Progenitor cell of endocrine pancreas (in vitro differentiated cells): ENCODE measurements at places on chromosomes 11 and 22. TPM values are rescaled to one million over a fixed set of nuclear protein-coding genes. Genes with fewer than 3 reads are reported as not detected.

DNA sequence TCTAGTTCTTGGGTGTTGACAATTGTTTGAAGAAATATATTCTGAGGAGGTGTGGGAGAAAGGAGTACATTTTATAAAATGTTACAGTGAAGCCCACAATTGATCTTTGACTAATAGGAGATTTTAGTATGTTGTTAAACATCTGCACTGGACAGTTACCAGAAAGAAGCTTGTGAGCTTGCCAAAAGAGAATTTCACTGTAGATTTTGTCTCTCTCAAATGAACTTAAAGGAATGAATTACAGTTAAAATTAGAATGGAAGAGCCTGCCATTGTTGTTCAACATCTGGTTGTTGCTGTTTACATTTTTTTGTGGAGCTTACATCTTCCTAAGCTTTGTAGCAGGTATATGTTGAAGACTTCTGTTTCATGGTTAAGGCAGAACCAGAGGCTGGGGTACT lies 620.5 kb upstream of the CCDC179 start:
- H3K36me3 ChIP-seq = no peaks in the 10 kb centered on the region
- H3K4me1 ChIP-seq = peaks cover 11% of the 10 kb centered on the region
- H3K4me3 ChIP-seq = no peak overlapping the region
- H3K27me3 ChIP-seq = peaks cover 4% of the 10 kb centered on the region
- no peak overlapping the region for H3K27ac ChIP-seq

- peaks cover 2% of the 10 kb centered on the region for H3K27me3 ChIP-seq
- H3K4me3 ChIP-seq = peak overlapping the region; percentile 88
- peaks cover 52% of the 10 kb centered on the region for H3K4me1 ChIP-seq
Observed at GRCh38 chr22:46578824-46579561, 41.2 kb upstream of the GRAMD4 start.

DNA sequence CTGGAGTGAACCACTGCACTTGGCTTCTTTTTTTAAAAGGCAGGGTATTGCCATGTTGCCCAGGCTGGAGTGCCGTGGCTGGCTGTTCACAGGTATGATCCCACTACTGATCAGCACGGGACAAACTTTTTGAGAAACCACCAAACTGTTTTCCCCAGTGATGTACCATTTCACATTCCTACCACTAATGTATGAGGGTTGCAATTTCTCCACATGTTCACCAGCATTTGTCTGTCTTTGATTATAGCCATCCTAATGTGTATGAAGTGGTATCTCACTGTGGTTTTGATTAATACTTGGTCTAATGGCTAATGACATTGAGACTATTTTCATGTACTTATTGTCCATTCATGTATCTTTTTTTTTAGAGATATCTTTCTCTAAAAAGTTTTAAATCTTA lies 41.5 kb upstream of the EP300 start:
- H3K27ac ChIP-seq = no peak overlapping the region
- H3K4me1 ChIP-seq = peaks cover 11% of the 10 kb centered on the region
- H3K27me3 ChIP-seq = no peaks in the 10 kb centered on the region
- H3K36me3 ChIP-seq = no peaks in the 10 kb centered on the region
- H3K4me3 ChIP-seq = no peak overlapping the region

DNA sequence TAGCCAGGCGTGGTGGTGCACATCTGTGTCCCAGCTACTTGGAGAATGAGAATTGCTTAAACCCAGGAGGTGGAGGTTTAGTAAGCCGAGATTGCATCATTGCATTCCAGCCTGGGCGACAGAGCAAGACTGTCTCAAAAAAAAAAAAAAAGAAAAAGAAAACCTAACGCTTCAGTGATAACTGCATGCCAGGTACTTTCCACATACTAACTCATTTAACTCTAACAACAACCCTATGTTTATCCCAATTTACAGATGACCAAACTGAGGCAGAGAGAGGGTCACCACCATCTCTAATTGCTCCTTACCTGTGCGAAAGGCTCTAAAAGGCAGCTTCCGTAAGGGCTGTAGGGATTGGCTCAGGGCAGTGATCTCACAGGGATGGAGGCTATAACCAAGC lies 11.6 kb downstream of the PISD start:
- H3K36me3 ChIP-seq = peaks cover 4% of the 10 kb centered on the region
- DNase-seq = no peak
- peaks cover 10% of the 10 kb centered on the region for H3K4me1 ChIP-seq
- no peak overlapping the region for H3K4me3 ChIP-seq

- H3K27me3 ChIP-seq = no peaks in the 10 kb centered on the region
- no peak for DNase-seq
- no peak overlapping the region for H3K4me3 ChIP-seq
- H3K27ac ChIP-seq = no peak overlapping the region
- no peaks in the 10 kb centered on the region for H3K36me3 ChIP-seq
Observed at GRCh38 chr11:127925475-127925874, 661.9 kb downstream of the ETS1 start.

- H3K27ac ChIP-seq = peak overlapping the region; percentile 29
- no peak overlapping the region for H3K4me3 ChIP-seq
- no peak for DNase-seq
- H3K4me1 ChIP-seq = no peaks in the 10 kb centered on the region
- no peaks in the 10 kb centered on the region for H3K36me3 ChIP-seq
- H3K27me3 ChIP-seq = no peaks in the 10 kb centered on the region
Observed at GRCh38 chr11:118820412-118821357, 29.7 kb upstream of the DDX6 start.

DNA sequence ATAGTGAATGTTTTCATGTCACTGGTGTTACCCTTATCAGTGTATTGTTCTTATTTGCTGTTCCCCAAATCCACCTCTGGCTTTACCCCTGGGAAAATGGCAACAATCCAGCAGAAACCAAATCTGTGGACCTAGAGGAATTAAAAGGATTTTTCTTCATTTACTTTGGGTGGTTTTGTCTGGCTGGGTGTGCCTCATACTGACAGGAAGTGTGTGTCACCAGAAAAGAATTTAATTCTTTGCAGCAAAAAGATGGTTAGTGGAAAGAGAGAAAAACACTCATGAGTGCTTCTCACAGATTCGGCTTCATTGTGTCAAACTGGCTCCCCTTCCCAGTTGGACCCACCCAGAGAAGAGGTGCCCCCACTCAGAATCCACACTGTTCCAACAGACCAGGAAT lies 38.9 kb downstream of the FZD4 start:
- H3K4me1 ChIP-seq = peaks cover 5% of the 10 kb centered on the region
- peaks cover 3% of the 10 kb centered on the region for H3K36me3 ChIP-seq
- no peak for DNase-seq
- no peak overlapping the region for H3K27ac ChIP-seq
- H3K27me3 ChIP-seq = no peaks in the 10 kb centered on the region
- no peak overlapping the region for H3K4me3 ChIP-seq

GRCh38 chr11:86459682-86460460 lies 85.2 kb downstream of the CCDC81 start:
- H3K4me3 ChIP-seq = no peak overlapping the region
- peaks cover 13% of the 10 kb centered on the region for H3K4me1 ChIP-seq
- no peaks in the 10 kb centered on the region for H3K36me3 ChIP-seq
- H3K27me3 ChIP-seq = no peaks in the 10 kb centered on the region

- H3K4me3 ChIP-seq = no peak overlapping the region
- no peak overlapping the region for H3K27ac ChIP-seq
- no peaks in the 10 kb centered on the region for H3K4me1 ChIP-seq
- no peaks in the 10 kb centered on the region for H3K27me3 ChIP-seq
- no peaks in the 10 kb centered on the region for H3K36me3 ChIP-seq
Observed at GRCh38 chr11:103903621-103904323, 132.7 kb upstream of the DDI1 start.

- H3K36me3 ChIP-seq = no peaks in the 10 kb centered on the region
- H3K27ac ChIP-seq = no peak within 1 kb of the TSS
- peak; percentile 7 for DNase-seq
- no peak within 1 kb of the TSS for H3K4me3 ChIP-seq
- peaks cover 4% of the 10 kb centered on the region for H3K27me3 ChIP-seq
- no peaks in the 10 kb centered on the region for H3K4me1 ChIP-seq
Observed at GRCh38 chr11:1157645-1158591, at the start of gene MUC5AC. MUC5AC (plus strand) TSS chr11:1157953; CDS start chr11:1158000, 47 bp downstream.

DNA sequence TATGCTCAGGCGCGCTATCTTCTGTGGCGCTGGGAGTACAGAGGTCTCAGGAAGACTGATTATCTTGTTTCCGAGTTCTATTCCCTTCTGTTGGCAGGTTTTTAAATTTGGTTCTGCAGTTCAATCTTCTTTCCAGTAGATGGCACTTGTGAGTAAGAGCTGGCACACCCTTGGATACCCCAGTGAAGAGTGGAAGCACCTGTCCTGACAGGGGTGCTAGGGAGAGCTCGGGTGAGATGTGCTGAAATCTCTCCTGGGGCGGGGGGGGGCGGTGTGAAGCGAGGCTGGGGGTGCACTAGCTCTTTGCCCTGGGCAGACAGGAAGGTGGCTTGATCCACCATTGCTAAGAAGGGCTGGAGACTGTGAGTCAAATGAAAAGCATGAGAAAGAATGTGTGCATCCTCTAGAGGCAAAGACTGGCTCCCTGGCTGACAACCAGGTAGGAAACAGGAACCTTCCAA lies 679.9 kb upstream of the CCDC179 start:
- H3K36me3 ChIP-seq = peaks cover 3% of the 10 kb centered on the region
- H3K27me3 ChIP-seq = no peaks in the 10 kb centered on the region
- peaks cover 2% of the 10 kb centered on the region for H3K4me1 ChIP-seq

GRCh38 chr11:33731723-33732531 lies 4.3 kb downstream of the CD59 start:
- peaks cover 23% of the 10 kb centered on the region for H3K4me1 ChIP-seq
- no peak for DNase-seq
- no peak overlapping the region for H3K27ac ChIP-seq
- H3K27me3 ChIP-seq = no peaks in the 10 kb centered on the region

DNA sequence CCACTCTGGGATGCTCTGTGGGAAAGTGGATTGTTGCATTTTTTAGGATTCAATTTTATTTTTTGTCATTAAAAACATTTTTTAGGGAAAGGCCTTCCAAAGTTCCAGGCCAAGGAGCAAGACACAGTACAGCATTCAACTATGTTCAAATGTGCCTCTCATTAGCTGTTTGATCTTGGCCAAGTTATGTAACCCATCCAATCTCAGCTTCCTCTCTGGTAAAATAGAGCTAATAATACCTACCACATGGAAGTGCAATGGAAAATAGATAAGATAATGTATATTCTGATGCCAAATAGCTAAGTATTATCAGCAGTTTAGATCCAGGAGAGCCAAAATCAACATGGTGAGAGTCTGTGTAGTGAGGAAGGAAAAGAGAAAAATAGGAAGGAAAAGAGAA lies 220.3 kb upstream of the SESN3 start:
- no peak for DNase-seq
- peaks cover 6% of the 10 kb centered on the region for H3K4me1 ChIP-seq
- no peak overlapping the region for H3K27ac ChIP-seq
- no peaks in the 10 kb centered on the region for H3K36me3 ChIP-seq

- H3K4me1 ChIP-seq = no peaks in the 10 kb centered on the region
- no peaks in the 10 kb centered on the region for H3K36me3 ChIP-seq
- no peak for DNase-seq
- no peak overlapping the region for H3K4me3 ChIP-seq
- H3K27me3 ChIP-seq = no peaks in the 10 kb centered on the region
- no peak overlapping the region for H3K27ac ChIP-seq
Observed at GRCh38 chr11:38667359-38667758, 2069.3 kb upstream of the RAG2 start.

DNA sequence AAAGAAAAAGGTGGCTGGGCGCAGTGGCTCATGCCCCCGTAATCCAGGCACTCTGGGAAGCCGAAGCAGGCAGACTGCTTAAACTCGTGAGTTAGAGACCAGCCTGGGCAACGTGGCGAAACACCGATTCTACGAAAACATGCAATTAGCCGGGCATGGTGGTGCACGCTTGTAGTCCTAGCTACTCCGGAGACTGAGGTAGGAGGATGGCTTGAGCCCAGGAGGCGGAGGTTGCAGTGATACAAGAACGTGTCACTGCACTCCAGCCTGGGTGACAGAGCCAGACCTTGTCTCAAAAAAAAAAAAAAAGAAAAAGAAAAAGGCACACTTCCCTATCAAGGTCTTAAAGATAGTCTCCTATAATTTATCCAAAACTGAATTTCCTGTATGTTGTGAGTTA lies 39.4 kb downstream of the DGCR2 start:
- H3K27ac ChIP-seq = no peak overlapping the region
- H3K36me3 ChIP-seq = peaks cover 22% of the 10 kb centered on the region
- H3K4me1 ChIP-seq = no peaks in the 10 kb centered on the region
- no peak overlapping the region for H3K4me3 ChIP-seq

DNA sequence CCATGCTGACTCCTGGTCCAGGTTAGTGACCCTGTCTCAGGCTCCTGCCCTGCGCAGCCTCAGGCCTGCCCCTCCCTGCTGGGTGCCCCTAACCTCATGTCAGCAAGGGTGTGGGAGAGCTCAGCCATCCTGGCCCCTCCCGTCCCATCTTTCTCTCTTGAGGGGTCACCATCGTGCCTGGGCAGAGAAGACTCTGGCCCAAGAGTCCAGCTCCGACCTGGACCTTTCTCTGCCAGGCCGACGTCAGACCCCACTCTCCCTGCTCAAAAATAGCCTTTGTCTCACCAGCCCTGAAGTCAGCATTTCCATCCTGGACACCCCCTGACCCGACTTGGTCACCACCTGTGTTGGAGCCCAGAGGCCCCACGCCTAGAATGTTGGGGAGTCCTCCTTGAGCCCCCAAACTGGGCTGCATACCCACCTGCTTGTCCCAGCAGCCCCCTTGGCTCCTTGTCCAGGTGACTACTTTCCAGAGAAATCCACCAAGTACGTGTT lies 4.9 kb downstream of the SCGB1C1 start:
- no peak overlapping the region for H3K27ac ChIP-seq
- no peaks in the 10 kb centered on the region for H3K4me1 ChIP-seq
- H3K4me3 ChIP-seq = no peak overlapping the region
- no peaks in the 10 kb centered on the region for H3K36me3 ChIP-seq

GRCh38 chr11:115049796-115050195 lies 371.5 kb downstream of the NXPE2 start:
- peaks cover 12% of the 10 kb centered on the region for H3K4me1 ChIP-seq
- peaks cover 26% of the 10 kb centered on the region for H3K27me3 ChIP-seq
- H3K27ac ChIP-seq = no peak overlapping the region
- no peaks in the 10 kb centered on the region for H3K36me3 ChIP-seq
- no peak for DNase-seq

- peaks cover 7% of the 10 kb centered on the region for H3K4me1 ChIP-seq
- H3K36me3 ChIP-seq = no peaks in the 10 kb centered on the region
- H3K27ac ChIP-seq = no peak overlapping the region
- DNase-seq = no peak
Observed at GRCh38 chr11:8597182-8597581, 3.2 kb upstream of the STK33 start.

DNA sequence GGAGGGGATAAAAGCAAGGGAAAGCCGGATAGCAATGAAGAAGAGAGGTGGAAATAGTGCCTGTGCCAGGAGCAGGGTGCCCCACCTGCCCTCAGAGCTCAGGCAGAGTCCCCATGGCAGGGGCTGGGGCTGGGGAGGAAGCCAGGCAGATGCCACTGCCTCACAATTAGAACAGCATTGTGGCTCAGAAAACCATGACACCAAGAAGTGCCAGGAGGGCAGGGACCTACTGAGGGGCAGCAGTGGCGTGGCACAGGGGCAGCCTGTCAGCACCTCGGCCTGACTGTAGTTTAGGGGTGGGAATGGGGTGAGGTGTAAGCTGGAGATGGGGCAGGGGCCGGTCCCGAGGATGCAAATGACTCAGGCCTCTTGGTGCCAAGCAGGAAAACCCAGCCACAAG lies 532.1 kb upstream of the B3GAT1 start:
- DNase-seq = no peak
- no peaks in the 10 kb centered on the region for H3K36me3 ChIP-seq
- no peak overlapping the region for H3K27ac ChIP-seq
- H3K4me3 ChIP-seq = no peak overlapping the region
- peaks cover 20% of the 10 kb centered on the region for H3K27me3 ChIP-seq

GAS2 gene
- 14.5 and 16.0 TPM in 2 replicates for total RNA-seq

PDE2A gene
- total RNA-seq = 0.91 and 4.0 TPM in 2 replicates

ALKBH3 gene
- 19.8 and 22.0 TPM in 2 replicates for total RNA-seq

LMO1 gene
- total RNA-seq = 0.43 and 0.84 TPM in 2 replicates
